ENCODE measurements at places on chromosomes 5 and 9.
A peak's percentile ranks its signal among the peaks of the same experiment; 100 is the strongest.

- no peak for DNase-seq
- H3K27me3 ChIP-seq: no peaks in the 10 kb centered on the region
- H3K27ac ChIP-seq: no peak overlapping the region
- H3K4me1 ChIP-seq: peaks cover 4% of the 10 kb centered on the region
- H3K4me3 ChIP-seq: no peak overlapping the region
These were observed 56.5 kb downstream of the SPOCK1 start for GRCh38 chr5:137442660-137443059.

GRCh38 chr9:93265301-93265971 lies 81.5 kb downstream of the WNK2 start:
- DNase-seq: no peak
- H3K36me3 ChIP-seq: peaks cover 26% of the 10 kb centered on the region
- H3K27ac ChIP-seq: peak overlapping the region; percentile 51
- H3K4me1 ChIP-seq: no peaks in the 10 kb centered on the region
- no peak overlapping the region for H3K4me3 ChIP-seq

DNA sequence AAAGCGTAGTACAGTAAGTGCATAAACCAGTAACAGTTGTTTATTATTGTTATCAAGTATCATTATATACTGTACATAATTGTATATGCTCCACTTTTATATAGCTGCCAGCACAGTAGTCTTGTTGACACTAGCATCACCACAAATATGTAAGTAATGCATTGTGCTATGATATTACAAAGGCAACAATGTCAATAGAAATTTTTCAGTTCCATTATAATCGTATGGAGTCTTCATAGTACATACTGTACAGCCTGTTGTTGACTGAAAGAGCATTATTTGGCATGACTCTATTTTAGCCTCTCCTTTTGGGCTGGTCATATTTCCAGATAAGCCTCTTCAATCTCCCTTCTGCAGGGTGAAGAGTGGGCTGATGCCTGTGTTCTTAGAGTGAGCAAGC lies 40.4 kb downstream of the CFAP95 start:
- no peak for DNase-seq
- H3K27ac ChIP-seq: no peak overlapping the region
- no peaks in the 10 kb centered on the region for H3K27me3 ChIP-seq
- H3K4me3 ChIP-seq: no peak overlapping the region
- peaks cover 25% of the 10 kb centered on the region for H3K36me3 ChIP-seq
- H3K4me1 ChIP-seq: no peaks in the 10 kb centered on the region

- H3K27ac ChIP-seq: 0 out of 2 replicates have a peak overlapping the region, but pooled peaks have one; percentile 93
- no peak for DNase-seq
- no peaks in the 10 kb centered on the region for H3K36me3 ChIP-seq
These were observed 685 bp upstream of the NIPSNAP3A start for GRCh38 chr9:104746798-104747197.

DNA sequence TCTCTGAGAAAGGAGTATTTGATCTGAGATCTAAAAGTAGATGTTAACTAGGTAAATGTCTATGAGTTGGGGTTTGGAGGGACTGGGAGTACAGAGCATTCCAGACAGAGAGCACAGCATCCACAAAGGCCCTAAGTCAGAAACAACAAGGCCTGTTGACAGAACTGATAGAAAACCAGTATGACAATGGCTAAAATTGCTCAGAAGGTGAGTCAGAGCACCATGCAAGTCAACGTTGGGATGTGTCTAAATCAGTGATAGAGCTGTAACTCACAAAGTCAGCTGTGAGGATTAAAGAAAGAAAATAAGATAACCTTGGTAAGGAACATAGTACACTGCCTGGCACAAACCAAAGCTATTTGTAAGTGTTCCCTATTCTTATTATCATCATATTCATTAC lies 124.0 kb downstream of the CETN3 start:
- H3K27me3 ChIP-seq: peaks cover 4% of the 10 kb centered on the region
- no peak overlapping the region for H3K27ac ChIP-seq
- H3K4me3 ChIP-seq: no peak overlapping the region
- H3K4me1 ChIP-seq: peaks cover 4% of the 10 kb centered on the region
- no peaks in the 10 kb centered on the region for H3K36me3 ChIP-seq

All from WTC11 (cell line).